ENCODE measurements at places on chromosomes 3 and 15.

GRCh38 chr15:101486696-101487459, 2.6 kb downstream of the PCSK6 start:
- no peak for DNase-seq

- DNase-seq = no peak
Measured at GRCh38 chr3:178084938-178085816, 451.1 kb upstream of the KCNMB2 start.

DNA sequence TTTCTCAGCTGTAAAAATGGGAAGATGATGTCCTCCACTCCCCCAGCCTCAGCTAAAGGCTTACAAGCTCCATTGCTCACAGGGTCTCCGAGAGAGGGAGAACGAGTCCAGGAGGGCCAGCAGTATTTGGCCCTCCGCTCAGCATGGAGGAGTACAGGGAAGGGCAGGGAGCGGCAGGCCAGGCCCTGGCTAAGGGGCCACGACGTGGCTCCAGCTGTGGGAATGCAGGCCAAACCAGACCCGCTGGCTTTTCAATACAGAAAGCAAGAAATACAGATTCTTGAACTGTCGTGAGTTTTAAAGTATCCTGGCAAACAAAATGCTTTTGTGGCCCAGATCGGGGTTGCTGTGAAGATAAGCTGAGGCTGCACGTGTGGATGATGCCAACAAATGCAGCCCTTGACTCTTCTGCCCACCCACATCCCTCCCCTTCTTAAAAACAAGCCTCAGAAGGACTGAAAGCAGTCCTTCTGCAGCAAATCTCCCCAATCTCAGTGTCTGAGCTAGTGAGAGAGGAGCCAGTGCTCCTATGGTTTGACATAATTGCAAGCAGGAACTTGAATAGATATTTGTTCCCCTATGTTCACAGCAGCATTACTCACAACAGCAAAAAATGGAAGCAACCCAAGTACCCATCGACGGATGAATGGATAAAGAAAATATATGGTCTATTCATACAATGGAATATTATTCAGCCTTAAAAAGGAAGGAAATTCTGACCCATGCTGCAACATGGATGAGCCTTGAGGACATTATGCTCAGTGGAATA, 18.5 kb upstream of the FBLN2 start:
- no peak for DNase-seq

DNA sequence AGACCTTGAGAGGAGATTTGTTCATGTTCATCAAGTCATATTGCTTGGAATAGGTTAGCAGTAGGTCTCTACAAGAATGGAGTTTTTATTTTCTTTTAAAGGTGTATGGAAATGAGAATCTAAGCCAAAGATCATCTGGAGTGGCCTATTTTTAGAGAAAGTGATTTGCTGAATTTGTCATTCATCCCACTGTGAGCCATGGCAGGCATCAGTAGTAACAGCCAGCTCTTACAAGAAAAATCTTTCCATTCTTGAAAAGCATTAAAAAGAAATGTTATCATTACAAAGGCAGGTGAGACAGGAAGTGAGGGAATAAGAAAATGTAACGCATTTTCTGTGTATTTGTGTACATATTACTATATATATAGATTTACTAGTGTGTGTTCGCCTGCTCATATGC, 29.6 kb downstream of the STAC start:
- no peak for DNase-seq

DNA sequence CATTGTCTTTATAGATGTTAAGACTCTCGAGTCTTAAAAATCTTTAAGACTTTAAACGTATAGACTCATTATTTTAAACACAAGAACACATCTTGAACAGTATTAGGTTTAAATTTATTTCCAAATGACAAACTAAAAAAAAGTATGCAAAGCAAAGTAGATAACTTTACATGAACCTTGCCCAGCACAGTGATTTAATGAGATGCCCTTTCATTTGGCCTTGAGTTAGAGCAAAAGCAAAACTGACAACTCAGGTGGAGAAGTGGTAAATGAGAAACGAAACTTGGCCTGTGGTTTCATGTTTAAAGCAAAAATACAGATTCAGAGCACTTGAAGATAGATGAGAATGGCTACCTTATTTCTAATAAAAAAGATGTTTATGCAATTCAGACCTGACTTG, 8.6 kb downstream of the GPR15 start:
- no peak for DNase-seq

DNA sequence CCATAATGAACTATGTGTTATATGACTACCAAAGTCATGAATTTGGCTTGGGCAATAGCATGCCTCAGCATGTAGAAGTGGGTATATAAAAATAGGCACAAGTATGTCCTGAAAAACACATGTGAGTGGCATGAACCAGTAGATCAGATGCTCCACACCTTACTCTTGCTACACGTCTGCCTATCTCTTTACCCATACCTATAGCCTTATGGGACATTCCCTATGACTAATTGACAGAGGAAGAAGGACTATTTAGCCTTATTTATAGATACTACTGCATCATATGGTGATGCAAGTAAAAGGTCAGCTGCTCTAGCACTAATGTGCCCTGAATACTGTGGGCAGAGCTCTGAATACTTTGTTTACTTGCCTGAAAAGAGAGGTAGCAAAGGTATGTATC, 81.0 kb upstream of the ZPLD1 start:
- DNase-seq = no peak

DNA sequence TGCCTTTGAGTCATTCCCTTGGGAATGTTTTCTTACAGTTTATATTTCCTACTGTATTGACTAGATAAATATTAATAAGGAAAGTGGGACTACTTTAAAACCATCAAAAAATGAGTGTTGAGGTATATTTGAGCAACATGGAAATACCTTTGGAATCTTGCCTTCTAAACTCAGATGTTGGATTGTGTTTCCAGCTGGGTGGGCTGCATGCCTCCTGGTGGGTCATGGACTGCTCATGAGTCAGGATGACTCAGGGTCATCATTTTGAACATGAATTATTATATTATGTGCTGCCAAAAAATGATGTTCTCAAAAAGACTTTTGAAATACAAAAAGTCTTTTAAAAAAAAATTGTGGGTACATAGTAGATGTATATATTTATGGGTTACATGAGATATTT, 41.1 kb upstream of the APH1B start:
- no peak for DNase-seq

DNA sequence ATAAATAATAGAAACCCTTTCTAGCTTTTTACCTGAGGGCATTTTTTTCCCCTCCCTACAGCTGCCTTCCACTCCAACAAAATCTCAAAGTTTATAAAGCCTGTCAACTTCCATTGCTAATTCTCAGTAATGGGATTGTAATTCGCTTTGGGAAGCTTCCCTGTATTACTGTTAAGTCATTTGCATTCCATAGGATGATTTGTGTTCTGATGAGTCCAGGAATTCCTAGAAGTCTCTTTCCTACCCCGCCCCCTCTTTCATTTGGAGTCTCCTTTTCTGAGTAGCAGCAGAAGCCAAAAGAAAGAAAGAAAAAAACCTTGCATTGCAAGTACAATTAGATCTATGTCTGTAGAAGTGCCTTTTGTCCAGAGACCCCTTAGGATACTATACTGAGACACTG, 1033.3 kb downstream of the IGSF11 start:
- DNase-seq = no peak

GRCh38 chr3:112126511-112126911, 6.5 kb downstream of the GCSAM start:
- DNase-seq = no peak

- no peak for DNase-seq
Measured at GRCh38 chr15:50378776-50379175, 23.8 kb upstream of the GABPB1 start.

GRCh38 chr3:55416331-55416821, 70.7 kb downstream of the WNT5A start:
- no peak for DNase-seq

GRCh38 chr3:15781637-15782402, 16.0 kb downstream of the ANKRD28 start:
- no peak for DNase-seq

DNA sequence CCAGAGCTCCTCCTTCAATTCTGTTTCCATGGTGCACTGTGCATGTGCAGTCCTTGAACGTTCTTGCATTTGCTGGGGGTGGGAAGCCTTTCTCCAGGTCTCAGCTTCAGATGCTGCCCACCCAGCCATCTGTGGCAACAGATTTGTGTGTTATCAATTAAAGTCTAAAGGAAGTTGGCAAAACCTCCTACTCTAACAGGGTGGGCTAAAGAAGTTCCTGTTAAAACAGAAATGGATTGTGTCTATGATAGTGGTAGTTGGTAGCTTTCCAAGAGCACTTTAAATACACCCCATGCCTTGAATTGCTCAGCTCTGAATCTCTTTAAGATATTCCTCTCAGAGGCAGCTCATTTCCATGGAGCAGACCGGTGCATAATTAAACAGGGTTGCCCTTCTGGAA, 488.0 kb upstream of the SUCLG2 start:
- DNase-seq = no peak

GRCh38 chr3:5565026-5565425, 377.5 kb downstream of the EDEM1 start:
- DNase-seq = no peak

DNA sequence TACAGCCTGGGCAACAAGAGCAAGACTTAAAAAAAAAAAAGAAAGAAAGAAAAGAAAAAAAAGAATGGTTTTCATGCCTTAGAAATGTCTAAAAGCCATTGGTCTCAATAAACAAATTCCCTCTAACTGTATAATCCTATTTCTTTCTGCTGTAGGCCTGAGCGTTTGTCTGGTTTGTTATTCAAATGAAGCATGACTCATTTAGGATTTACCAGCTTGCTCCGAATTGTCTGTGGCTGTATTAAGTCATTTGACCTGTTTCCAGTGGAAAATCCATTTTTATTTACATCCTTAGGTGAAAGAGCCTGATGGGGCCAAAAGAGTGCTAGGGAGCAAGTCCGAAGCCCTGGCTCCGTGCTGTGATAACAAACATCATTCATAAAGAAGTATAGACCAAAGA, 73.8 kb downstream of the BDH1 start:
- no peak for DNase-seq

GRCh38 chr3:37819591-37819990, 42.1 kb upstream of the CTDSPL start:
- no peak for DNase-seq

DNA sequence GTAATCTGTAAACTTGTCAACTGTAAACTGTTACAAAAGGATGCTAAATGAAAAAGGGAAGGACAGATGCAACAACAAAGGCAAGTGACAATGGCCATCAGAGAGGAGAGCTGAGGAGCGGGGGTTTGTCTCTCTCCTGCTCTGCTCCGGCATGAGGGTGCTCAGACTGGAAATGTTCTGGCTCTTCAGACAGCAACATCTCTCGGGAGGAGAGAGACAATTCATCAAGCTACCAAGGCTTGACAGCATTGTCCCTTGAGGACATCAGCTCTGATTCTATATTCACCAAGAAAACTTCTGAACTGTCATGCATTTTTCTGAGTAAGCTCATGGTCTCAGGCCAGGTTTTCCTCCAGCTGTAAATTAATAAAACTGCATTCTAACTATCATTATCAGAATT, 408.2 kb downstream of the IGSF11 start:
- DNase-seq = no peak

DNA sequence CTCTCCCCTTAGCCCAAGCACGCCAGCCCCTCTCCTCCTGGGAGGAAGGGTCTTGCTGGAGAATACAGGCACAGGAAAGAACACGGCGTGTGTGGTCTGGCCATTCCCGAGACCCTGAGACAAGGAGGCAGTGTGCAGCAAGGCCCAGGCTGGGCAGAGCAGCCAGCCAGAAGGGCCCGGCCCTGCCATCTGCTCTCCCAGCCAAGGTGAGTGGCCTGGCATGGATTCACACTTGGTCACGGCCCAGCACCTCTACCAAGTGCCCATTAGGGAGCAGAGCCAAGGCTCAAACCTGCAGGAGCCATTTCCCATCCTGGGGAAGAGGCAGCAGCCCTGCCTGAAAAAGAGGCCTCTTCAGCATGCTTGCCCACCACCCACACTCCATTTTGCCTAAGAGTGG, 28.6 kb downstream of the MEGF11 start:
- DNase-seq = no peak

- DNase-seq = no peak
Measured at GRCh38 chr3:37668818-37669610, 192.7 kb upstream of the CTDSPL start.

DNA sequence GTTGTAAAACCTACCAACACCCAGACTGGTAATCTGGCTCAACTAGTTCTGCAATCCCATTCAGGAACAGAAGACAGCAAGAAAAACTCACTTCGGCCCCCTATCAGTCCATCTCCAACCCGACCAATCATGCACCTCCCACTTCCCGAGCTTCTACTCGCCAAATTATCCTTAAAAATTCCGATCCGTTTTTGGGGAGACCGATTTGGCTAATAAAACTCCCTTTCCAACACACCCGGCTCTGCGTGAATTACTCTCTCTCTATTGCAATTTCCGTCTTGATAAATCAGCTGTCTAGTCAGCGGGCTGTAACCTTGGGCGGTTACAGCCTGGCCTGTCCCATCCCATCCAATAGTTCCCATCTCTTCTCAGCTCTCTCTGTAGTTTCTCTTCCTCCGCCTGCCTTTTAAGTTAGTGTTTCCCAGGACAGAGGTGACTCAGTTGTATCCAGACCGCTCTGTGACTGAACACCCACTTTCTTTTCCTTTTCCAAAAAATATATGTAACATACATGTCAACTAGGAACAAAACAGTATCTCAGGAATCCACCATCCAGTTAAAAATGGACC, 780 bp upstream of the ACAD9 start:
- no peak for DNase-seq

DNA sequence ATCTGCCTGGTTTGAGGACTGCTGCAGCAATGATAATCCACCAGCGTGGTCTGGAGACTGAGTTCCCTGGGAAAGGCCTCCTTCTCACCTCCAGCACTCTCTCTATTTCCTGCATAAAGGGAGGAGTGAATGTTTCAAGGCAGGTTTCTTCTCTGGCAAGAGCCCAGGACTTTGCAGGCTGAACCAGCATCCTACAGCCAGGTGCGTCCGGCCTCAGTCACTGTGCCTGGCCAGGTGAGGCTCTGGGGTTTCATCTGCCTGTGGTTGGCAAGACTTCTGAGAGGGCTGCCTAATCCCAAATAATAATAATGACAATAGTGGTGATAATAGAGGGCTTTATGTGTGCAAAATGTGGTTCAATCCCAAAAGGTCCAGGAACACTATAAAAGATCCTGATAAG, 269.0 kb upstream of the TBC1D5 start:
- DNase-seq = no peak

DNA sequence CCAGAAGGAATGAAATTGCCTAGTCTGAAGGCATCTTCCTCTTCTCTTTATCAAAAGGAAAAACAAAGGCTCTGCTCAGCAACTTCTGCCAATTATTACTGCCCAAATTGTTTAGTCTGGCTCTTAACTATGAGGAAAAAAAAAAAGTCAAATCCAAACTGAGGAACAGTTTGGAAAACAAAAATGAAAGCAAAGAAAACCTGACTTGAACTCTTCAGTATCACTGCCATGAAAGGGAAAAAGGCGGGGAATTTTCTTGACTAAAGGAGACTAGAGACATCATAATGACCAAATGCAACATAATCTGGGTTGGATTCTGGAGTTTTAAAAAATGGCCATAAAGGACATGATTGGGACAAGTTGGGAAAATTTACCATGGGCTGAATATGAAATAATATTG, 156.3 kb downstream of the STT3B start:
- no peak for DNase-seq

Measured in stimulated activated CD8-positive, alpha-beta memory T cell treated with anti-CD3 and anti-CD28 coated beads, Interleukin-15, amount 100 ng/mL, for 24 hours (primary cell).